ENCODE measurements at places on chromosomes 6 and 20. TPM values are rescaled to one million over a fixed set of nuclear protein-coding genes. Genes with fewer than 3 reads are reported as not detected.

The CGA gene
- not detected for total RNA-seq

The HUS1B gene
- total RNA-seq: 4.2 TPM

The SMIM8 gene
- total RNA-seq: 3.4 TPM

The WFDC13 gene
- not detected for total RNA-seq

The PRIM2 gene
- 26.1 TPM for total RNA-seq

The UBE2C gene
- 304 TPM for total RNA-seq

The PTPN1 gene
- 47.2 TPM for total RNA-seq

The IRAK1BP1 gene
- 3.4 TPM for total RNA-seq

The GJA1 gene
- 14.0 TPM for total RNA-seq

The CFAP206 gene
- 0.07 TPM for total RNA-seq

The ABHD16B gene
- not detected for total RNA-seq

The PSORS1C1 gene
- 2.0 TPM for total RNA-seq

The SGK2 gene
- 6.6 TPM for total RNA-seq

The STX11 gene
- total RNA-seq: 1.5 TPM

The PPDPF gene
- total RNA-seq: 256 TPM

The SNAP25 gene
- total RNA-seq: not detected

The PGC gene
- not detected for total RNA-seq

The SHLD1 gene
- total RNA-seq: 5.1 TPM

The HLA-A gene
- total RNA-seq: 435 TPM

The JPH2 gene
- 15.5 TPM for total RNA-seq

The HLA-DPA1 gene
- total RNA-seq: not detected

The SCRT2 gene
- total RNA-seq: not detected

The NKX2-2 gene
- total RNA-seq: not detected

The HCK gene
- total RNA-seq: not detected

The TCP11 gene
- 1.7 TPM for total RNA-seq
